ENCODE measurements at places on chromosomes 7 and 10. TPM values are rescaled to one million over a fixed set of nuclear protein-coding genes. Genes with fewer than 3 reads are reported as not detected.

- DNase-seq: no peak
Observed at GRCh38 chr10:94358480-94358879, 4.3 kb downstream of the NOC3L start.

DNA sequence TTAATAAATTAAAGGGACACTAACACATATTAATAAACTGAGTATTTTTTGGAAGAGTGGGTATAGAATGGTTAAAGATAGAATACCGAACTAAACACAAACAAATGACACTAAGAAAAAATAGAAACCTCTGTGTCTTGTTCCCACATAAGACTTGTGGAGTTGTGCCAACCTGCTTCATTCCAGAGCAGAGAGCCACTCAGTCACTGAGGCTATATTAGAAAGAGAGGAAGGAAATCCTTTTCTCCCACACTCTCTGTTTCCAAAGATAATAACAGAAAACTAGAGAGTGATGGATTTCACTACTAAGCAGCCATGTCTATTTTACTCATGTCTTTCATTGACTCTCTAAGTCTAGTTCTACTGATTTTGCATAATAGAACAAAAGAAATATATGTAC is 26.0 kb downstream of the CTNNA3 start:
- no peak for DNase-seq

TUBAL3 gene
- 0.34 TPM for total RNA-seq

GRCh38 chr7:118839515-118839914 is 615.0 kb downstream of the ANKRD7 start:
- no peak for DNase-seq

SPAM1 gene
- total RNA-seq: not detected

CHRM2 gene
- total RNA-seq: 0.68 TPM

DNA sequence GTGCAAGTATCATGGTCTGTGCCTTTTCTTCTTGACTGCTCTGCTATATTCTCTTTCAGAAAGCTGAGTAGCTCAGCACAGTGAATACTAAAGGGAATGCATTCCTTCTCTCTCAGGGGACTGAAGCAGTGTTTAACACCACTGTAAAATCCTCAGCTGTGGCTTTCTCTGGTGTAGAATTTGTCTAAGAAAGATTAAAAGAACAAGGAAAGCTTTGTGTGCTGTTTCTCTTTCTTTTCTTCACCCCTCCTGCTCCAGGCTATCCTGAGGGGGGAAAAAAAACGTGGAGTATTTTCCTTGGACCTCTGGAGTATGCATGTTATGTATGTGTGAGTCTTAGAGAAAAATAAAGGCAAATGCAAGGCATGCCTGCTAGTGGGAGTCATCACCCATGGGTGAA is 383.9 kb downstream of the AUTS2 start:
- no peak for DNase-seq

GRCh38 chr10:33180921-33181320 is 153.5 kb downstream of the NRP1 start:
- DNase-seq: no peak

GRCh38 chr7:103664577-103664976 is 218.6 kb upstream of the SLC26A5 start:
- DNase-seq: no peak

SLC37A3 gene
- total RNA-seq: 30.6 TPM

GRCh38 chr7:37349979-37350590 is 98.6 kb downstream of the ELMO1 start:
- no peak for DNase-seq

DNA sequence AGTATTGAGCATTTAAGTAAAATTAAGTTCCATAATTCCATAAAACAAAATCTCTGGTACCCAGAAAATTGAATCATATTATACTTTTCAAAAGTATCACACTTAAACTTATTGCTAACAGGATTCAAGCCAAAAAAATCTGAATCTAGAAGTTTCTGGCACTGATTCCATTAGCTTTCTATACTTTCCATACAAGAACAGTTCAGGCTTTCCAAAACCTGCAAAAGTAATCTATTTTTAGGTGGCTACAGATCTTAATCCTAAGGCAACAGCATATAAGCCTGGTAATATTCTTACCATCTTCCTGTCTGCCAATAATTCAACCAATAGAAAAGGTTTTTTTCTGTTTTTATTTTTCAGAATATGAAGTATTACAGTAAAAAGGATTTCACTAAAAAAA is 185.0 kb downstream of the CRPPA start:
- no peak for DNase-seq

DNA sequence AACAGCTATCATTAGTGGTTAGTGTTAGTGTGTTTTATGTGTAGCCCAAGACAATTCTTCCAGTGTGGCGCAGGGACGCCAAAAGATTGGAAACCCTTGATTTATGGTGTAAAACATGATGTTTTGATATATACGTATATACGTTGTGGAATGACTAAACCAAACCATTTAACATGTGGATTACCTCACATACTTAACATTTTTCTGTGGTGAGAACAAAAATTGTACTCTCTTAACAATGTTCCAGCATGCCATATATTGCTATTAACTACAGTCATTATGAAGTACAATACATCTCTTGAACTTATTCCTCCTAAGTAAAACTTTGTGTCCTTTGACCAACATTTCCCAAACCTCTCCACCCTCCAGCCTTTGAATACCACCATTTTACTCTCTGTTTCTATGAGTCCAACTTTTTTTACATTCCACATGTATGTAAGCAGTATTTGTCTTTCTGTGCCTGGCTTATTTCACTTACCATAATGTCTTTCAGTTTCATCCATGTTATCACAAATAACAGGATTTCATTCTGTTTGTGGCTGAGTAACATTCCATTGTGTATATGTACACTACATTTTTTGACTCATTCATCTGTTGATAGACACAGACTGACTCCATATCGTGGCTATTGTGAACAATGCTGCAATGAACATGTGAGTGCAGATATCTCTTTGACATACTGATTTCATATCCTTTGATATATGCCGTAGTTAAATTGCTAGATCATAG is 42.2 kb upstream of the MAGI2 start:
- DNase-seq: no peak
